HFF-Myc (cell line): ENCODE measurements at places on chromosomes 11 and 22.

DNA sequence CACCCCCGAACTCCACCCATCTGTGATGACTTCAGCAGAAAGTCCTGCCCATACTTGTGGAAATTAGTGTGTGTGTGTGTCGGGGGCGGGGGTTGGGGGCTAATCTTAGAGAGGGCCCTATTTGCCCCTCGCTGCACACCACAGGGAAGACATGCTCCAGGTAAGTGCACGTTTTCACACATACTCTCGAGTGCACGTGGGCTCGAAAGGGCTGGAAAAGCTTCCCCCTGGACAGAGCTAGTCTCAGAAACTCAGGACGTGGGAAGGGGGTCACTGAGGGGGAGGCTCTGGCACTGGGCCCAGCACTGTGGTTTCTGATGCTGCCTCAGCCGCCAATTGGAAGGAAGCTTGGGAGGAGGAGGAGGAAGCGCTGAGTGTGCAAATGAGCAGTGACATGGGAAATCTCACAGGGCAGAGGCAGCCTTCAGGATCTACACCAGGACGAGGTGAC is 40.7 kb upstream of the CD82 start:
- no peak for DNase-seq

DNA sequence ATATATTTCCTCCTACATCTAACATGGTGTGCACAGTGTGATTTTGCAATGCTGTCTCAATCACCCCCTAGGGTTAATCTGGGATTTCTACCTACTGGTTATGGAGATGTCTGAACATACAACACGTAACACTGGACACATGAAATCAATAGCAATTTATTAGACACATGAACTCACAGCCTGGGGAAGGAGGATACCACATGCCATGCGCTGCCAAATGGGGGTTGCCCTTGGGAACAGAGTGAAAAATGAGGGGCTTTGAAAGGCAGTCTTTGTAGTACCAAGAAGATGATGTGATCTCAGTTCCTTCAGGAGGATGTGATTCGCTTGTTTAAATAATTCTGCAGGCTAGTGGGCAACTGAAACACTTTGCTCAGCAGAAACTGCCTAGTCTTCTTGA is 253.6 kb upstream of the LRRC4C start:
- DNase-seq, result no peak

GRCh38 chr11:20337526-20338154 is 25.9 kb upstream of the HTATIP2 start:
- DNase-seq, result no peak

- DNase-seq, result no peak
Observed at GRCh38 chr22:46049726-46050450, 72.9 kb upstream of the WNT7B start.

DNA sequence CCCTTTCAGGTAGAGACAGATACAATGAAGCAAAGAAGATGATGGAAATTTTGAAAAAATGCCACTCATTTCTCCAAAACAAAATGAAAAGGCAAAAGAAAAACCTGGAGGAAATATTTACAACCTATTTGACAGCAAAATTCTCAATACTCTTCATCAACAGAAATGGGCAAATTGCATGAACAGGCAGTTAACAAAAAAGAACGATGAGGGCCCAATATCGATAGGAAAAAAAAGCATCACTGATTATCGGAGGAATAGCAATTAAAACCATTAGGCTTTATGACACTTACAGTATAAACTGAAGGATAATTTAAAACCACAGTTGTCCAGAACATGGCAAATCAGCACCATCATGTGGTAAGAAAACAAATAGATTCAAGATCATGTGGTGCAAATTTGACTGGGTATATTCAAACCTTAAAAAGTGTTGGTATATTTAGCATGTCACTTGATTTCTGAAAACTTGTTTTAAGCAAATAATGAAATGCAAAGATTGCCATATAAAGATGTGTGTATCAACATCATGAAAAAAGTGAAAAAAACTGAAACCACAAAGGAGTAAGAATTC is 222.9 kb downstream of the BRD1 start:
- no peak for DNase-seq

DNA sequence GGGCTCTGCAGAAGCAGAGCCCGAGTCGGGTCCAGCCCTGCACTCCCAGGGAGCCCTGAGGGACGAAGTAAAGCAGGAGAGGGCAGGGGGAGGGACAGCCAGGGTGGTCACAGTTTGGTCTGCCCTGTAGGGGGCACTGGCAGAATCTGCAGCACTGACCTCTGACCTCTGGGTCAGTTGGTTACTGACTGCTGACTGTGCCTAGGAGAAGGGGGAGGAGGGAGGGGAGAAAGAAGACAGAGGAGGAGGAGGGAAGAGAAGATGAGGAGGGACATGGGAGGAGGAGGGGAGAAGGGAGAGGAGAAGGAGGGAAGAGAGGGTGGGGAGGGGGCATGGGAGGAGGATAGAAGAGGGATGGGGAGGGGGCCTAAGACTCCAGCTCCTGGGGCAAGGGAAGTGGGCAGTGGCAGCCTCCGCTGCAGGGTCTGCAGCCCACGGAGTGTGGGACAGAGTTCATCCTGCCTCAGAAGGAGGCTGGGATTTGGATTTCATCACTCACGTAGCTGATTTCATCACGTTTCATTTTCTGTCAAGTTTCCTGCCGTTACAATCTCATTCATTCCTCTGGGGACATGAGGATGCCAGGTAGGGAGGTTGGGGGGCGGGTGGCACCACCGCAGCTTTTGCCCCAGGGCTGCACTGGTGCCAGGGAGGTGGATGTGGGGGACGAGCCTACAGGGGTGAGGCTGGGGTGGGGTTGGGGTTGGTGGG is 55.2 kb downstream of the FLRT1 start:
- no peak for DNase-seq

DNA sequence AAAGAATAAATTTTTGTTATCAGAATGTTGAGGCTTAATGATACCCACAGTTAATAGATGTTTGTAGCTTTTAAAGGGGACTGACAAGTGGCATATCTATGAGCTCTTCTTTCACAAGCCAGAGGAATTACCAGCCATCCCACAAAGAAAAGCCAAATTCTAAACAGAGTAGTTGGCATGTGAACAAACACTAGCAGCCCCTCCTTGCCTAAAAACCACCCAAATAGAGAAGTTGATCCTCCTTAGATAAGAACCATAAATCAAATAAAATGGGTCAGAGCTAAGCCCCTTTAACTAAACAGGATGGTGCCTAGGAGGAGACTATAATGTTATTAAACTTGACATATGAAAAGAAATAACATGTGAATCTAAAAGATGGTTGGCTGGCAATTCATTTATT is 11.4 kb downstream of the LPXN start:
- DNase-seq, result no peak

GRCh38 chr22:50527921-50528681 is 1.7 kb downstream of the TYMP start:
- DNase-seq, result no peak

GRCh38 chr11:93072229-93072914 is 102.9 kb downstream of the MTNR1B start:
- no peak for DNase-seq

GRCh38 chr11:63622323-63622722 is 8.1 kb upstream of the PLAAT3 start:
- DNase-seq, result no peak

DNA sequence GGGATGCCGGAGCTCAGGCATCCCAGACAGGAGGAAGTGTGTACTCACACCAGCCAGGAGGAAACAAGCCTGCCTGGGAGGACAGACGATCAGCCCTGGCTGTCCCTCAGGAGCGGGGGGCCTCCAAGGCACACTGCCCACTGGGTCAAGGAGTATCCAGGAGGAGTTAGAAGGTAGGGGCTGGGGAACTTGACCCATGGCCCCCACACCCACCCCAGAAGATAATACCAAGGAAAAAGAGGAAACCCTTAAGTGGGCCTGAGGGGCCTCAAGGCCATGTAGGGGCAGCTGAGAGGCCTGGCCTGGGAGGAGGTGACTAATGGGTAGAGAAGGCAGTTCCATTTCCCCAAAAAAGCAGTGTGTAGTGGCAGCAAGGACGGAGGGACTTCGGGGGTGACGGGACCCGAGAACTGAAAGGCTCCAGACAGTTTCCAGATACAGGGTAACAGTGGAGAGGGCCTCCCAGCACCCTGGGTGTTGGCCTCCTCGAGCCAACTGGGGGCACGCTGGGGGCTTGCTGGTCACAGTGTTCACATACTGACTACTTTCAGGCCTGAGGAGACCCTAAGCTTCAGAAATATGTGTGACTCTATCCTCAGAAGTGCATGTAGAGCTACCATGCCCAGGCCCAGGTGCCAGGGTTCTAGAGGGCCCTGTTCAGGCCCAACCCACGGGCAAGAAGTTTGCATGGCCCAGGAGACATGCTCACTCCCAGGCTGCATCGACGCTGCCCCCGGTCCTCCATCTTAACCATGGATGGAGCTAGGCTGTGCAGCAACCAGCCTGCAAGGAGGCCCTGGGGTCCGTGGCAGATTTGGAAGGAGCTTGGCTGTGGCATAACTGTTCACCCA is 75.7 kb upstream of the PITPNB start:
- no peak for DNase-seq

- no peak for DNase-seq
Observed at GRCh38 chr22:19081351-19081750, 40.9 kb downstream of the DGCR2 start.
